ENCODE measurements at places on chromosomes 12 and 14. TPM values are rescaled to one million over a fixed set of nuclear protein-coding genes. Genes with fewer than 3 reads are reported as not detected.

RNASE3 gene
- not detected for total RNA-seq

NYNRIN gene
- 40.2 TPM for total RNA-seq

SELPLG gene
- 0.59 TPM for total RNA-seq

DNA sequence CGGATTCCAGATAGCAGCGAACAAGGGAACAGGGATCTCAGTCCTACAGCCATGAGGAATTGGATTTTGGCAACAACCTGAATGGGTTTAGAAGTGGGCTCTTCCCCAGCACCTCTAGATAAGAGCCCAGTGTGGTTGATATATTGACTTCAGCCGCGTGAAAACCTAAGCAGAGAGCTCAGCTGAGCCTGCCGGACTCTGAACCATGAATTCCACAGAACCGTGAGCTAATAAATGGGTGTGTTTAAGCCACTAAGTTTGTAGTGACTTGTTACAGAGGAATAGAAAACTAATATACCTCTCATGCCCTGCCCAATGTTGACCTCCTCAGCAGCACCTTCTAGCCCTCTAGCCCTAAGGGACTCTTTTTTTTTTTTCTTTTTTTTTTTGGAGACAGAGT, 32.4 kb upstream of the TMED10 start:
- no peak for DNase-seq

- DNase-seq = no peak
Observed at GRCh38 chr12:83335748-83336147, 649.0 kb downstream of the TMTC2 start.

DNA sequence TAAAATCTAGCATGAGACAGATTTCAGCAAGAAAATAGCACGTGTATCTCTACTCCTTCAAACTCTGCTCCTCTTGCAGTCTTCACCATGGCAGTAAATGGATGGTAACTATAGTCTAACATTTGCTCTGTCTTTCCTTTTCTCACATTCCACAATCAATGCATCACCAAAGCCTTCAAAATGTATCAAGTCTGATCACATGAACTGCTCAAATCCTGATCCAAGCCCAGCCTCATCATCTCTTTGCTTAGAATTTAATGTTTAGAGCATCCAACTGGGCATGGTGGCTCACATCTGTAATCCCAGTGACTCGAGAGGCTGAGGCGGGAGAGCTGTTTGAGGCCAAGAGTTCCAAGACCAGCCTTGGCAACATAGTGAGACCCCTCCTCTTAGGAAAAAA, 45.9 kb downstream of the CDK17 start:
- no peak for DNase-seq

Data from osteocyte (in vitro differentiated cells).